Activated CD4-positive, alpha-beta T cell treated with anti-CD3 and anti-CD28 coated beads for 24 hours (primary cell): ENCODE measurements at places on chromosomes 3 and 15.

DNA sequence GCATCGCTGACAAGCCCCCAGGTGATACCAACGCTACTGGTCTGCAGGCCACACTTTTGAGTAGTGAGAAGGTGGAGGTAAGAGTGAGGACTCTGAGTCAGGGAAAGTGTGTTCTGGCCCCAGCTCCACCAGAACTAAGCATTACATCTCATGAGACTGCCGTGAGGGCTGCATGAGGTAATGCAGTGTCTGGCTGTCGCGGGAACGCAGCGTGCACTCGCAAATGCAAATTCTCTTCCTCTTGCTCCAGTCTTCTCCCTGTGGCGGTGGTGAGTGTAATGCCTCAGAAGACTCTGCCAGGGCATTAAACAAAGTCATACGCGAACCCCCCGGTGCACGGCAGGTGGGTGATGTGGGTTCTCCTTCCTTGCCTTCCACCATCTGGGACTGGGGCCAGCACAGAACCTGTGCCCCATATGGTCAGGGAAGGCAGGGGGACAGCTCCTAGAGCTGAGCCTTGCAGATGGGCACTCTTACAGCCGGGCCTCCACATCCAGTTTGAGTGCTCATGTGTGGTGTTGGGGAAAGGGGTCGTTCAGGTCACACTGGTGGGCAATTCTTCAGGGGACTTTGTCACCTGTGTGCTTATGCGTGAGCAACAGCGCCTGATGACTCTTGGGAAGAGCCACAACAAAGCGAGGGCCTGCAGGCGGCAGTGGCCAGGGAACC lies 175.8 kb downstream of the XXYLT1 start:
- DNase-seq = no peak

DNA sequence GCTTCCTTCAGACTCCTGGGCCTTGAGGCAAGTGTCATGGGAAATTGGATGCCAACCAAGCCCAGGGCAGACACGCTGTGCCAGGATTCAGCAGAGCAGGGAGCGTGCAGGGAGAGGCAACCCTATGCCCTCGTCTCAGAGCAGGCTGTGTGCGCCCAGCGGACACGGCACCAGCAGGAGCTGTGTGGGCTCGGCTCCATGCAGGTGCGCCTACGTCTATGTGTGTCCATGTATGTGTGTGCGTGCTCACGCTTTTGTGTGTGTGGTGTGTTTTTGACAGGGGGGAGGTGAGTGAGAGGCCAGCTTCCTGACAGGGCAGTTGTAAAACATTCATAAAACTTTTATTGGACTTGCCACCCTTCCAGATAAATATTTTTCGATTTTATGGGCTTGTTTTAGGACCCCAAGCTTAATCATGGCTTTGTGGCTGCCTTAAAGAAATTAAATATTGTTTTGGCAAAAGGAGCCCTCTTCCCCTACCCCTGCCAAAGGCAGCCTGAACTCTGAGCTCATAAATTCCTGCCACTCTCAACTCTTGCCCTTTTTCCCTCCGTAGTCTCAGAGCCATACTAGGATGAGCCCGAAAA lies 84.4 kb downstream of the DNAJB8 start:
- no peak for DNase-seq

DNA sequence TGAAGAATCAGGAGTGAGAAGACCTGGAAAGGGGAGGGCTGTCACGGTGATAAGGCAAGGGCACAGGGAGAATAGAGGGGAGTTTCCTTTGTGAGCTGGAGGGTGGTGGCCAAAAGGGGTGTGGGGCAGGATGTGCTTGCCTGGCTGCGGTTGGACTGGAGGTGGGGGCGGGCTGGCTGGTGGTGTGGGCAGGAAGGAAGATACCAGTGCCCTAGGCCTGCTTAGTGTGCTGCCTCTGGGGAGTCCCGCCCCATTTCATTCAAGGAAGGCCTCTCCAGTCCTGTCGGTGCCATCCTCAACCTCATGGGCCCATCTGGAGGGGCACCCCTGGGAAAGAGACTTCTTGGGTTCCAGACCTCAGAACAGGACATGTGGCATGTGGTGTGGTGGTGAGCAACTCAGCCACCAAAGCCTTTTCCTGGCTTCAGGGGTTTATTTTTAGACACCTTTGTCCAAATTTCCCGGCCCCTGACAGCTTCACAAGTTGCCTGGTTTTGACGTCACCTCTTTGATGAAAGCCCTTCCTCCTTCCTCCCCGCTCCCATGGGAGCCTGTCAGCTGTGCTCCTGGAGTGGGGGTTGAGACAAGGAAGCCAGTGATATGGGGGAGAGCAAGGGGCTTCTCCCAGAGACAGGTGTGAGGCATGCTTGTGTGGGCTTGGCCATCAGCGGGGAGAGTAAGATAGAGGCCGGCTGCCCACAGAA lies 15.6 kb downstream of the TEX264 start:
- DNase-seq = peak; percentile 46

DNA sequence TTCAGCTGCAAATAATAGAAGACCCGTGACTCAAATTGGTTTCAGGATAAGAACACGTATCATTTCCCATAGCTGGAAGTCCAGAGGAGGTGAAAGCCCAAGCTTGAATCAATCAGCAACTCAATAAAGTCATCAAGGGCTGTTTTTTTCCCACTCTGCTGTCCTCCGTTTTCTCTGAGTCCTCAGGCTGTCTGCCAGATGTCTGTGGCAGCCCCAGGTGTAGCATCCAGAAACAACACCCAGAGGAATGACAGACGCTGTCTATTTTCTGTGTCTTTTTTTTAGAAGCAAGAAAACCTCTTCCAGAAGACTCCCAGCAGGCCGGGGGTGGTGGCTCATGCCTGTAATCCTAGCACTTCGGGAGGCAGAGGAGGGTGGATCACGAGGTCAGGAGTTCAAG lies 204.4 kb downstream of the FAM43A start:
- no peak for DNase-seq

DNA sequence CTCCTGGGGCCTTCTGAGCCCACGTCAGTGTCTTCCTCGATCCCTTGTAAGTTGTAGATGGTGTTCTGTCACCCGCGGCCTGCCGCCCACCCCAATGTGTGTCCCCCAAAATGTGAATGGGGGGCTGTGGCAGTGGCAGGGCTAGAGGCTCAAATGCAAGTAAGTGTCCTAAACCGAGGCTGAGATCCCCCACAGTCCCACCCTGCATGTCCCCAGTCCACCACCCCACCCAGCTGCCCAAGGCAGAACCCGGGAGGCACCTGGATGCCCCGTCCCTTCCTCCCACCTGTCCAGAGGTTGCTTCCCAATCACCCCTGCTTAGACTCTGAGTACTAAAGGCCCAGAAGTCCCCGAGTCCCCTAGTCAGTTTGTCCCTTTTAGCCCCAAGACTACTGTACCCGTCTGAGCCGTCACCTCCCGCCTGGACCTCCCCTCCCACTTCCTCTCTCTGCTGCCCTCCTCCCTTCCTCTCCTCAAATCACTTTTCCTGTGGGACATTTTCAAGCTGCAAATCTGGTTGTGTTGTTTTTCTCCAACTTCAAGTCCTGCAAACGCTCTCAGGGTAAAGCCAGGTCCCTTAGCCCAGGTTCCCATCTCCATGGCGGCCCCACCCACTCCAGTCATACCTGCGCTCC lies 11.8 kb upstream of the PLXND1 start:
- DNase-seq = no peak

GRCh38 chr3:108209579-108209978 lies 12.6 kb downstream of the IFT57 start:
- no peak for DNase-seq

DNA sequence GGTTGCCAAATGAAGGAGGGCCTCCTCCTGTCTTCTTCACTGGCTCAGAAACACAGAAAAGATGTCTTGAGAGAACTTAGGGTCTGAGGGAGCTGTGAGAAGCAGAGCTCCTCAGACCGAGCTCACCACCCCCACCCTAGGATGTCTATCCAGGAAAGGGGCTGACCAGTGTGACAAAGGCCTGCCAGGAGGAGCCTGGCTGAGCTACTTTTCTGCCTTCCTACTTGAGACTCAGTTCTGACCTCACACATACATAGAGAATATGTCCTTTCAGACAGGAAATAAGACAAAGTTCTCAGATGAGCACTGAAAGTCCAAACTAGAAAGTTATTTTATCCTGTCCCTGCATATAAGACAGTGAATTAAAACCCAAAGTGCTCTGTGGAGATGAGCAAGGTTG lies 54.5 kb downstream of the KIF9 start:
- DNase-seq = no peak

DNA sequence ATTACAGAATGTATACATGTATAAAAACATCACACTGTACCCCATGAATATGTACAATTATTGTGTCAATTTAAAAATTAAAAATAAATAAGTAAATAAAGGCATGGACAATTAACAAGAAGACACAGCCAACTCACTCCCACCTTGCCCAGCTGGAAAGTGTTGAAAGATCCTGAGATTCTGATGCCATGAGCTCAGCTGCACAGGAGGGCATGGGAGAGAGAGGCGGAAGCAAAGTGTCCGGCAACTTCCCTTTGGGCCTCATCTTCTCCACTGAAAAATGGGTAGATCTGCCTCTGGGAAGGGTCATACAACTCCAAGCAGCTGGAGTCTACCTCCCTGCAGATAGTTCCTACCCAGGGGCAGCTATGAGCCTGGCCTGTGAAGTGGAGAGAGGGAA lies 277.3 kb downstream of the UACA start:
- DNase-seq = no peak

- no peak for DNase-seq
Observed at GRCh38 chr3:103730744-103731143, 1295.9 kb downstream of the ZPLD1 start.

GRCh38 chr3:120080836-120081235 lies 13.4 kb downstream of the GSK3B start:
- DNase-seq = no peak

- no peak for DNase-seq
Observed at GRCh38 chr3:27089645-27090044, 279.5 kb downstream of the NEK10 start.

DNA sequence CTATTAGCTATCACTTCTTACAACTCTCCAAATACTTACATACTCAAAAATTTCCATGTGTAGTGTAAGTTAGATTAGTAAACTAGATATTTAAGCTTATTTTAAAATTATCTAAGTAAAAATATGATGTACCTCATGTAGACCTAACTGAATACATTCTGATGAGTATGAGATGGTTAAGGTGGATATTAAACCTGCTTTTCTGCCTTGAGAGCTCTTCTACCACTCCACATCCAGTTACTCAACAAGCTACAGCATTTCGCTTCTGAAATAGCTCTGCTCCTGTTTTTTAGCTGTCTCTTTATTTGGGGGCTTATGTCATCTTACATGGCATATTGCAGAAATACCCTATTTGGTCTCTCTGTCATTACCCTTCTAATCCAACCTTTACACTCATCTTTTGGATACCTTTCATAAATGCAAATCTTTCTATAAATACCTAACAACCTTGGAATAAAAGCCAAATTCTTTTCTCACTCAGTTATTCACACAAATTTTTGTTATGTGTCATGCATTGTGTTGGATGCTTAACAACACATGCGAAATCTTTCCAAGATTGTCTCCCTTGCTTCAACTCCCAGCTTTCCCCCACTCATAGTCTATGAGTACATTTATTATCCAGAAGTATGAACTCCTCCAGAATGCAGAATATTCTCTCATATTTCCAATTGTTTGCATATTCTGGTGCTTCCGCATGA lies 92.0 kb downstream of the ALCAM start:
- no peak for DNase-seq

DNA sequence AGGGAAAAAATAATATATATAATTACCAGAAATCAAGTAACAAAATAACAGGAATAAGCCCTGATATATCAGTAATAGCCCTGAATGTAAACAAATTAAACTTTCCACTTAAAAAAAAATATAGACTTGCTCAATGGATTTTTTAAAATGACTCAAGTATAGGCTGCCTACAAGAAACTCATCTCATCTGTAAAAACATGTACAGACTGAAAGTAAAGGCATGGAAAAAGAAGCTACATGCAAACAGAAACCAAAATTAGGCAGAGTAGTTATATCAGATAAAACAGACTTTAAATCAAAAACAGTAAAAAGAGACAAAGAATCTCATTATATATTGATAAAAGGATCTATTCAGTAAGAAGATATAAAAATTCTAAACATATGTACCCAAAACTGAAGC lies 82.4 kb upstream of the STT3B start:
- DNase-seq = no peak

DNA sequence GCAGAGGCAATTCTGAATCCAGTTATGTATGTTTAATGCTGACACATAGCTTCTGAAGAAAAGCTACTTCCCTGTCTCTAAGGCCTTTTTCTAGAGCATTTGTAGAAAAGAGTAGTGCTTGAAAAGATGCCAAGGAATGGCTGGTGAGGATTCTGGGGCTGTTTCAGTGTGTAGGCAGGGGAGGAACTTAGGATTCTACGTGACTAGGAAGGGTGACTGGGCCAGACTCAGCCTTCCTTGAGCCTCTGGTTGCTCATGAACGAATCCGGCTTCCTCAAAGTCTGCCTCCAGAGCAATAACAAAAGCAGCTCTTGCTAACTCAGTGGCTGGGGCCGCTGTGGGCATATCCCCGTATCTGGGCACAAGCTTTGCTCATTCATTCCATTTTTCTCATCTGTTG lies 104.8 kb upstream of the WNT5A start:
- no peak for DNase-seq

DNA sequence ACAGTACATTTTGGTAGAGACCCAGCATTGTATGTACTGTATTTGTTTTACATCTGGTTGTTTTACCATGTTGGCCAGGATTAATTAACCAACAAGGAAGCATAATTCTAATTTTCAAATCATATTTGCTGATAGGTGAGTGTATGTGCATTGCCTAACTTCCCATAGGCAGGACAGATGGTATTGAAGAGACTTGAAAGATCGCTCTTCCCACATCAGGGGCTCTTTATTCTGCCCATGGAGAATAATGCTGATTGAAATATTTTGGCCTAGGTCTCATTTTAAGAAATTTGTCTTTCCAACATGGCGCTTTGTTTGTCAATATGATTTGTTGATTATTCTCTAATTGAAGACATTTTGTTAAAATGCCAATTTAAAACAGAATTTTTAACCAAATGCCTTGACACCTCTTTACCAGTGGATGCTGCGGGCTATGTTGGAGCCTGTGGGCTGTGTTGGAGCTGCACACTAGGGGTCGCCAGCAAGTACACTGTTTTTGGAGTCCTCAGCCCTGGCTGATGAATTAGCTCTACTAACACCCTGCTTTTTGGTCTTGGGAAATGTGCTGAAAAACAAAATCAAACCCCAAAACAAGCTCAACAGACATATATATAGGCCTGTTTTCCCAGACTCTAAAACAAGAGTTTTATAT lies 5.3 kb downstream of the P2RY12 start:
- no peak for DNase-seq

- DNase-seq = no peak
Observed at GRCh38 chr3:4281991-4282390, 21.2 kb upstream of the SETMAR start.

- DNase-seq = peak; percentile 7
Observed at GRCh38 chr3:150495563-150496168, 50.6 kb downstream of the SERP1 start.

GRCh38 chr15:60647246-60647645 lies 168.3 kb upstream of the ICE2 start:
- no peak for DNase-seq
